Glutamatergic neuron (in vitro differentiated cells): ENCODE measurements at places on chromosomes 13 and 19. TPM values are rescaled to one million over a fixed set of nuclear protein-coding genes. Genes with fewer than 3 reads are reported as not detected.

DNA sequence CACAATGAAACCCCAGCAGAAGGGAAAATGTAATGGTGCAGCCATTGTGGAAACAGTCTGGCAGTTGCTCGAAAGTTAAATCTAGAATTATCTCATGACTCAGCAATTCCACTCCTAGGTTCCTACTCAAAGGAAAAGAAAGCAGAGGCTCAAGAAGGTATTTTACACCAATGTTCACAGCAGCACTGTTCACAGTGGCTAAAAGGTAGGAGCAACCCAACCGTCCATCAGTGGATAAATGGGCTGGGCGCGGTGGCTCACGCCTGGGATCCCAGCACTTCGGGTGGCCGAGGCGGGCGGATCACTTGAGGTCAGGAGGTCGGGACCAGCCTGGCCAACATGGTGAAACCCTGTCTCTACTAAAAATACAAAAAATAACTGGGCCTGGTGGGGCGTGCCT, 25.9 kb downstream of the ZFR2 start:
- DNase-seq: no peak

DNA sequence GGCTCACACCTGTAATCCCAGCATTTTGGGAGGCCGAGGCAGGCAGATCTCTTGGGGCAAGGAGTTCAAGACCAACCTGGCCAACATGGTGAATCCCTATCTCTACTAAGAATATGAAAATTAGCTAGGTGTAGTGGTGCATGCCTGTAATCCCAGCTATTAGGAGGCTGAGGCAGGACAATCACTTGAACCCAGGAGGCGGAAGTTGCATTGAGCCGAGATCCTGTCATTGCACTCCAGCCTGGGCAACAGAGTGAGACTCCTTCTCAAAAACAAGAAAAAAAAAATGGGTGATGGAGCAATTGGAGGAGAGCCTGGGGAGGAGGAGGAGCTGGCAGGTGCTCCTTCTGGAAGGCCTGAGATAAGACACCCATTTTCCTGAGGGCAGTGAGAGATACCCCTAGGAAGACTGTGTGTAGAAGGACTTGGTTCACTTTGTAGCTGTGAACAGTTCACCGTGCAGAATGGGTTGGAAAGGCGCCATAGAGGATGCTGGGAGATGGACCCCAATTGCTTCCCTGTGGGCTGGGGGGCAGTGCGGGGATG, 8.7 kb upstream of the CARM1 start:
- no peak for DNase-seq

DNA sequence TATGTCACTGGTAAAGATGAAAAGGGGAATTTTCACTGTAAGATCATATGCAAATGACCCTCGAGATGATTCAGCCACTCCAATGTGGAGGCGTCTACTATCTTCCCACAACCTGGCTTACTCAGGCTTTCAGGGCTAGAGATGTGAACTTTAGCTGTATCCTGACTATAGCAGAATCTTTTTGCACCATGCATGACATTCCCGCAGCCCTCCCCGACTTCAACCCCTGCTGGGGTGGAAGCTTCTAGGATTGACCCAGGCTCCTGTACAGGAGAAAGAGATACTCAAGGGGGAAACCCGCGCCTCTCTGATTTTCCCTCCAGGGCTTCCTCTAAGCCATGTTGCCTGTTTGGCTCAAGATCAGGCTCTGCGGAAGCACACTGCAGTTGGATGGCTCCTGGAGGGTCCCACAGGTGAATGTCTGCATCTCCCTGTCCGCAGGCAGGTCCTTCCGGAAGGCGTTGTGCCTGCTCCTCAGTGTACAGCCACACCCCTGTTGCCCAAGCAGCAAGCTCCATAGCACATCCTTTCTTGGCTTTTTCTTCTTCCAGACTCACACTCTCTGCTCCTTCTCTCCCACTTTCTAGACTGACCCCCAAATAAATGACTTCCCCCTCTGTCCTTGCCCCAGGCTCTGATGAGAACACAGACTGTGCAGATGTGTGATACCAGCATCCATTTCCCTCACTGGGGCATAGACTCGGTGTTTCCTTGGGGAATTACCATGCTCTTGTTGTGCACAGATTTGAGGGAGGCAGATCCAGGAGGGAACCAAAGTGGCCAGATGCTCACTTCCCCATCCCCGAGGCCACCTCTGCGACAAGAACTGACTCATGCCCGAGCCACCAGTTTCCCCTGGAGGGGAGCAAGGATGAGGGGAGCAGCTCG, 29.1 kb upstream of the POP4 start:
- no peak for DNase-seq

DNA sequence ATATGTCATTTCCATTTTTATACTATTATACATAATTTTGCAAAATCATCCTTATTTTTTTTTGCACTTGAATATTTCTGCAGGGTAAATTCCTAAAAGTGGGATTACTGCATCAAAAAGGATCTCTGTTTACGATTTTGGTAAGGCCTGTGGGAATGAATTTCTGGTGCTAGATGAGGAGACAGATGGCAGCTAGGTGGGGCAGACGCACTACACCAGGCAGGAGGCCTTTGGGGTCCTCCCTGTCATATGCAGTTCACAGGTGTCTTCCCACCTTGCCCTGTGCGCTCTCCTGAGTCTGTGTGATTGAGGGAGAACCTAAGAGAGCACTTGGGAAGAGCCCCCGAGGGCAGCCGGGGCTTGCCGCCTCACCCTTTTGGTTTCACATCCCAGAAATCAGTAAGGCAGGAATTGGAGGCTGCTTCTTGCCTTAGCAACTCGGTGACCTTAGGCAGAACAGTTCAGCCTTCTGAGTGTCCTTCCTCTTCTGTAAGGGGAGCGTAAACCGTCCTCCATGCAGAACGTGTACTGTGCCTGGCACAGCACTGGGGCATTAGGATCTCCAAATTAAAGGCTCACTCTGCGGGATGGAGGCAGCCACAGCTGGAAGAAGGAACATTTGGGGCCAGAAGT, 13.4 kb upstream of the GJB2 start:
- DNase-seq: no peak

Gene CEACAM20
- total RNA-seq: not detected

Gene LILRB4
- 0.44 TPM for total RNA-seq

Gene CEACAM19
- 1.5 TPM for total RNA-seq
